Activated CD8-positive, alpha-beta T cell treated with anti-CD3 and anti-CD28 coated beads, Interleukin-2, amount 10 ng/mL, durations not matched to agents 7 days and 5 days (primary cell): ENCODE measurements at places on chromosomes 3 and 15. TPM values are rescaled to one million over a fixed set of nuclear protein-coding genes. Genes with fewer than 3 reads are reported as not detected.

DNA sequence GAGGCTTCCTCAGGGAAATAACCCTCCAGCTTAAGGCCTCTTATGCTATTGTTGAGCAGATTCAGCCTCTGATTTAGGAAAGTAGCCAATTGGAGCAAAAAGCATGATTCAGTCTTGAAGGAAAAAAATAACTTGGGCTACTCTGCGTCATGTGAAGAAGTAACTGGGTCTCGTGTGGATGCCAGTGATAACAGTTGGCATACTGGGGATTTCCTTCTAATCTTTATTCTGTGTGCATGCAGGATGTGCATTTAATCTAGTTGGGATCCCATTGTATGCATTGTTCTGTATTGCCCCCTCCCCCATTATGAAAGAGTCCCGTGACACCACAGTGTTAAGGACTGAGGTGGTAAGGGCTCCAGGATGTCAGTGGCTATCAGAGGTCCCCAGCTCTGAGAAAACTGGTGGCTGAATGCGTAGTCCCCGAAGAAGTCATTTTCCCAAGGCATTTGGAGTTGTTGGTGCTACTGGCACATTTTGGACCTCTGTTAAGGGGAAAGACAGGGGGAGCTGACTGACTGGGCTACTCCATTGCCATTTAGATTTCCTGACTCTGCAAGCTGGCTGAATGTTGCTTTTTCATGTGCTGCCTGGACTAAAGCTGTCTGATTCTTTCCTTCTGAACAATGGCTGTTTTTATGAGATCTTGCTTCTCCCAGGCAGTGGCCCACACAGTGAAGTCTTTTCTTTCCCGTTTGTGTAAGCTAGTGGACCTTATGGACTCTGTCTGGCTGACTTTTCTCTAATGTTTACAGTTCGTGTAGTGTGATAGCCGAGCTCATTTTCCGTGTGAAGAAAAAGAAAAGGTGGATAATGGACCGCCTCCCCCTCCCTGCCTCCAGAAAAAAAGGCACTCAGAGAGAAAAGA, 38.4 kb upstream of the TRAK1 start:
- DNase-seq = no peak

GRCh38 chr3:16809993-16810392, 74.8 kb upstream of the PLCL2 start:
- no peak for DNase-seq

- no peak for DNase-seq
These were observed 12.9 kb downstream of the GABRB3 start for GRCh38 chr15:26759986-26760385.

GRCh38 chr3:68234076-68234780, 579.8 kb upstream of the SUCLG2 start:
- DNase-seq = no peak

- DNase-seq = no peak
These were observed 645 bp upstream of the SLITRK3 start for GRCh38 chr3:165196577-165197480.

GRCh38 chr3:170534227-170534626, 51.6 kb downstream of the SLC7A14 start:
- DNase-seq = no peak

DNA sequence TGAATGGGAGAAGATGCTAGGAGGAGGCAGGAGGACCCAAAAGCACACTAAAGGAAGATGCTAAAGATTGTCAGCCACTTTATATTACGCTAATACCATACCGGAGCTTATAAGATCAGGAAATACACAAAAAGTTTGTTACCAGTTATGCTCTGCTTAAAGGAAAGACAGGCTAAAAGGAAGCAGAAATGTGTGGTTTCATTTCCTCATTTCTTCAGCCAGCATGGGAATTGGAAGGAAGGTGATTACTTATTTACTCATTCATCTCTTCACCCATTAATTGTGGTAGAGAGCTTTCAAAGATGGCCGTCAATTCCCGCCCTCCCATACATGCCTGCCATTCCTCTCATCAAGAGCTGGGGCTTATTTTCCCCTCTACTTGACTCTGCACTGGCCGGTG, 26.7 kb upstream of the TMEM158 start:
- DNase-seq = no peak

The BNC1 gene
- not detected for total RNA-seq

DNA sequence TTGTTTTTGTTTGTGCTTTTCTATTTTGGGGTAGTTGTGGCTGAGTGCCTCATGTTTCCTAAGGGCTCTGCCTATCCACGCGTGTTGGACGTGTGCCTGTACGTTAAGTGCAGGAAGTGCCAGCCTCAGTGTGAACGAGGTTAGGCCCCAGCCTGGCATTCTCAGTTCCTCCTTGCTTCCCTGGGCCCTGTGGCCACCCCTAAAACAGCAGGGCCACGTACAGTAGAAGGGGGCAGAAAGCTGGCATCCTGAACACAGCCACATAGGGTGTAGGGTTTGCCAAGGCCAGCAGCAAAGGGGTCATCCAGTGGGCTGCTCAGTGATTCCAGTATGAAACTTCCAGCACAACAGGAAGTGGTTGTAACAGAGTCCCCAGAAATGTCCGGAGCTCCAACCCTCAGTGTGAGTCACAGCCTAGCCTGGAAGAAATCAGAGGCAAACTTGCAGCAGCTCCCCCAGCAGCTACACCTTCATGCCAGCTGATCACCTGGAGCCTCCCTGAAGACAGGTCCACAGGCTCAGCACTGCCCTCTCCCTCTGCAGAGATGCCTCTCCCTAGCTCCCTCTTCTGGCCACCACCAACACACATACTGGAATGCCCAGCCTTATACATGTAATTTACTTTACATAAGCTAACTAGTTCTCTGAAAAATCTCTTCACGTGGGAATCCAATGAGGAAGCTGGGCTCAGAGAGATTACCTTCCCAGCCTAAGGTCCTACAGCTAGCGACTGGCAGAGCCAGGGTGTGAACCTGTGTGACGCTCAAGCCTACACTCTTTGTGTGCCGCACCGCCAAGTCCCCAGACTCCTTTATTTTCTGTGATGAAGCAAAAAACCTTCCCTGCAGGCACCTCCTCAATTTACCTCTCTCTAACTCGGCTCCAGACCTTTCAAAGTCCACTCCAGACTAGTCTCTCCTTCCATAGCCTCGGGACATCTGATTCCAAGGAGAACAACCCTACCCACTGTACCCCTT, 26.6 kb downstream of the ILDR1 start:
- peak; percentile 42 for DNase-seq

GRCh38 chr15:68564173-68564572, 14.6 kb upstream of the CORO2B start:
- no peak for DNase-seq

GRCh38 chr3:52117537-52117936, 36.7 kb downstream of the POC1A start:
- DNase-seq = no peak
